ENCODE measurements at places on chromosomes 5 and 9.

DNA sequence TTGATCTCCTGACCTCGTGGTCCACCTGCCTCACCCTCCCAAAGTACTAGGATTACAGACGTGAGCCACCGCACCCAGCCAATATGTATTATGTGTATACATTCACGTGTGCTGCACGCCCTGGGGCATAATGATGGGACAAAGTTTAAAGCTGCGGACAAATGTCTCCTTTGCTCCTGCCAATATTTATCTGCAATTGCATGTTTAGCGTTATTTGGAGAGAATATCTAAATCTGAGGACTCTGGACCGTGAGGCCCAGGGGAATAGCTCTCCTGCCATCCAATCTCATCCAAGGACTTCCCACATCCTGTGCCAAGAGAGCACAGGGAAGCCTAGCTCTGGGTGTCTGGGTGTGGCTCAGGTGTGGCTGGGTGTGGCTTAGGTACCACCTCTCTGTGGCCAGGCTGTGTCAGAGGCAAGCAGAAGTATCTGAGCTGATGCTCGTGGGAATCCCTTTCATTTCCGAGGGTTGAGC is 6.9 kb upstream of the BOD1 start:
- DNase-seq = no peak

- no peak for DNase-seq
These were observed 48.2 kb downstream of the ADAMTS2 start for GRCh38 chr5:179297026-179297425.

DNA sequence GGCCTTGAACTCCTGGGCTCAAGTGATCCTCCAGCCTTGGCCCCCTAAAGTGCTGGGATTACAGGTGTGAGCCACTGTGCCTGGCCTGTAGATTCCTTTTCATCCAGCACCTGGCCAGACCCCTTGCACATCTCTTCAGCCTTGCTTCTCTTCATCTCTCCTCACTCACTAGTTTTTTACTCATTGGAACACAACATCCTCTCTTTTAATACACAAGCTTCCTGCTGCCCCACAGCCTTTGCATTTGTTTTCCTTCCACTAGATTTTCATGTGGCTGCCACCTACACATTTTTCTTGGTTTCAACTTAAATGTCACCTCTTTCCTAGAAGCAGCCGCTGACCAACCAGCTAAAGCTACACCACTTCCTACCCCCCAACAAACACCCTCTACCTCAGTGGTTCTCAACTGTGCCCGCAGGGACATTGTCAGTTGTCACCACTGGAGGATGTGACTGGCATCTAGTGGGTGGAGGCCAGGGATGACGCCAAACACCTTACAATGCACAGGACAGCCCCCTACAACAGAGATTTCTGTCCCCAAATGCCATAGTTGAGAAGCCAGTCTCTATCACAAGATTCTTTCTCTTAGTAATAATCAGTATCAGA is 33.7 kb downstream of the HAVCR1 start:
- no peak for DNase-seq

DNA sequence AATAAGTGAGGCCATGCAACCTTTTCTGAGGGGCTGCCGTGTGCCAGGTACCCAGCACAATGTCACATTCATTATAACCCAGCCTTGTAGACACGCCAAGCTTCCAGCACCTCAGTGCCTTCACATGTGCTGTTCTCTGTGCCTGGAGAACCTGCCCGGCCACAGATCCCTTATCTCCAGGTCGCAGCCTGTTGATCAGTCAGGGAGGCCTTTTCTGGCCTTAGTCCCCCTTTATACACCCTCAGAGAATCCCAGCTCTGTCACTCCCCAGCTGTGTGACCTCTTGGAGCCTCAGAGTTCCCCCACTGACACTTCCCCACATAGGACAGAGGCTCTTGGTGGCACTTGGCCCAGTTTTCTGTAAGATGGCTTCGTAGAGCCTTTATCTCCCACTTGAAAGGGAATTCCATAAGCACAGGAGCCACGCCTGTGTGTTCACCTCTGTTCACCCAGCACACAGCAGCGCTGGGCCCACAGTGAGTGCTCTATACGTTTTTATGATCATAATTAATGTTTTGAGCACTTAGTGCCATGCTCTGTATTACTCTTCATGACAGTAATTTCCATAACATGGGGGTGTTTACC is 38.7 kb downstream of the NEURL1B start:
- DNase-seq = no peak

GRCh38 chr9:98605116-98605515 is 103.6 kb downstream of the GABBR2 start:
- no peak for DNase-seq

GRCh38 chr9:75233011-75233410 is 144.7 kb downstream of the OSTF1 start:
- no peak for DNase-seq

DNA sequence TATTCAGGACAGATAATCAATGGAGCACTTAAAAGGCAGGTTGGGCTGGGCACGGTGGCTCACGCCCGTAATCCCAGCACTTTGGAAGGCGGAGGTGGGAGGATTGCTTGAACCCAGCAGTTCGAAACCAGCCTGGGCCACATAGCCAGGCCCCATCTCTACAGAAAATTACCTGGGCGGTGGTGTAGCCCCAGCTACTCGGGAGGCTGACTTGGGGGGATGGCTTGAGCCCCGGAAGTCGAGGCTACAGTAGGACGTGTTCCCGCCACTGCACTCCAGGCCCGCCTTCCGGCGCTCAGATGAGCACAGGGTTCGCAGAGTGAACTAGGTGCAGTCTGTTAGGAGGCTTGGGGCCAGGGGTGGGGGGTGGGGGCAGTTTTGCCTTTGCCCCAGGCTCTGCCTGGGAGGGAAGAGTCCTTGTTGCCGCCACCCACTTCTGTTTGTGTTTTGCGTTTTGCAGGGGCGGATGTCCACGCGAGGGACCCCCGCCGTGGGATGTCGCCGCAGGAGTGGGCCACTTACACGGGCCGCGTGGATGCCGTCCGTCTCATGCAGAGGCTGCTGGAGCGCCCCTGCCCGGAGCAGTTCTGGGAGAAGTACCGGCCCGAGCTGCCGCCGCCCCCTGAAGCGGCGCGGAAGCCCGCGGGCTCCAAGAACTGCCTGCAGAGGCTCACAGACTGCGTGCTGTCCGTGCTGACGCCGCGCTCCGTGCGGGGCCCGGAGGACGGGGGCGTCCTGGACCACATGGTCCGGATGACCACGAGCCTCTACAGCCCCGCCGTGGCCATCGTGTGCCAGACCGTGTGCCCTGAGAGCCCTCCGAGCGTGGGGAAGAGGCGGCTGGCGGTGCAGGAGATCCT is 85.2 kb downstream of the ANKRD33B start:
- DNase-seq = no peak

DNA sequence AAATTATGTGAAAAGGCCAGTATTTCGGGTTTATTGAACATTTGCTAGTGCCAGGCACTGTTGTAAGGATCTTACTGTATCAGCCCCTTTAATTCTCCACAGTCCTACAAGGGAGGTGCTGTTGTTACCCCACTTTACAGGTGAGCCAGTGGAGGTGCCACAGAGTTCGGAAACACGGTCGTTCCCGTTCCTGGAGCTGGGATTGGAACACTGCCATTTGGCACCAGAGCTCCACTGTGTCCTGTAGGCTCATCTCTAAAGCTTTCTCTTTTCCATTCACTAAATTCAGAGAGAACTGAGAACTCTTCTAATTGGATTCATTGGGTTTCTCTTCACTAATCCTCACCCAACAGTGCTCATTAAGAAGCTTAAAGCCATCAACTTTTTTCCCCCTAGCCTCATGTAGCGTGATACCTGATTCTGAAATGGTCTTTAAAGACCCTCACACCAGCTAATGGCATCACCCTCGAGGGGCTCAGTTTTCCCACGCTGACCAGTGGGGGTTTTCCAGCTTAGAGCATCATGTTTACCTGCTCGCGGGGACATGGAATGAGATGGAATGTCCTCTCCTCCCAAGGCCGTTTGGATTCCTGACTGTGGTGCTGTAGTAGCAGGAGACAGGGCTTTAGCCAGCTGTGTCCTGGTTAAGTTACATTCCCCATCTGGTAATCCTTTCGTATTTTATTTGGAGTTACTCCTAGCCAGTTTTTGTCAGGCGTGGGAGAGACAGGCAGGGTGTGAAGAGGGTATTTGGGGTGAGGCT is 5.8 kb downstream of the ERGIC1 start:
- DNase-seq = no peak

GRCh38 chr5:119055294-119055693 is 15.6 kb upstream of the DMXL1 start:
- peak; percentile 56 for DNase-seq

DNA sequence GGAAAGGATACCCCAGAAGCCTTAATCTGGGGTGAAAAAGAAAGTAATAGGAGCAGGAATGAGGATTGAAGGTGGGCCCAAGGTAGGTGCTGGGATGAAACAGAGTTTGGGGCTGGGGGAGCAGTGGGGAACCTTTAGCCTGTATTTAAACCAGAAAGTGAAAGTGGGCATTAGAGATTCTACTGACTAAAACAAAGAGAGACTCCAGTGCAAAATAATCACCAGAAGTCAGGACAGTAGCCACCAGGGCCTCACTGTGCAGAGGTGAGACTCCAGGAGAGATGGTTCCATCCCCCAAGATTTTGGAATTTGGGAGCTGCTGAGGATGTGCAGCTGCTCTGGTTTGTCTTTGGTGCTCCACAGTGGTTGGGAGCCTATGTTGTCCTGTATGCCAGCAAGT is 13.1 kb downstream of the DNAJB5 start:
- no peak for DNase-seq

GRCh38 chr5:91109634-91110033 is 273.5 kb downstream of the ARRDC3 start:
- DNase-seq = peak; percentile 56

- DNase-seq = no peak
These were observed 116.7 kb upstream of the RETREG1 start for GRCh38 chr5:16733331-16734006.

DNA sequence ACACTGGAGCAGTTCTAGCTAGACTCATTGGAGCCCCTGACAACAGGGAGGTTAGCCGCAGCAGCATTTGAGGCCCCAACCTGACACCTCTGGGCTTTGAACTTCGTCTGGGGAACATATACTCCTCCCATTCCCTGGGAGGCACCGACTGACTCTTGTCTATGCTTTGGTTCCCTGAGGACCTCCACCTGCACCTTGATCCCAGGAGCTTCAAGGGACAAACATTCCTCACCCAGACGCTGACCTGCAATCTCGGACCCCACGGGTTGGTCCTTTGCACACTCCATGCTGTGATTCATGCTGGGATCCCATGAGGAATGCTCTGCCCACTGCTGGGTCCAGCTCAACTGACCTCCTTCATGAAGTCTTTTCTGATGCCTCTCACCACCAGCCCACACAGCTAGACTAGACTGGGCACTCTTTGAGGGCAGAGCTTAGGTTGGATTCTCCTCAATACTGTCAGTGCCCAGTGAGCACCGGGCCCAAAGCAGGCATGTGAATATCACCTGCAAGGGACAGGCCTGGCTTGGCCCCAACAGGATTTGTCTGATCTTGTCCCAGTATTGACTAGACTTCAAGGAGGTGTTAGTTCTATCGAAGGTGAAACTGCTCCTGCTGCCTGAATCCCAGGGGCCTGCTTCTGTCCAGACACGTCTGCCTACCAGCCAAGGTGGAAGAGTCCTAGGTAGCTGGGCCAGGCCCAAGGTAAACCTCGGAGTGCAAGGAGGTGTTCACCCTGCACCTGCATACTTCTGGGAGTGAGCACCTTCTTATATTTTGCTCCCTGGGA is 51.8 kb upstream of the ZBTB43 start:
- no peak for DNase-seq

DNA sequence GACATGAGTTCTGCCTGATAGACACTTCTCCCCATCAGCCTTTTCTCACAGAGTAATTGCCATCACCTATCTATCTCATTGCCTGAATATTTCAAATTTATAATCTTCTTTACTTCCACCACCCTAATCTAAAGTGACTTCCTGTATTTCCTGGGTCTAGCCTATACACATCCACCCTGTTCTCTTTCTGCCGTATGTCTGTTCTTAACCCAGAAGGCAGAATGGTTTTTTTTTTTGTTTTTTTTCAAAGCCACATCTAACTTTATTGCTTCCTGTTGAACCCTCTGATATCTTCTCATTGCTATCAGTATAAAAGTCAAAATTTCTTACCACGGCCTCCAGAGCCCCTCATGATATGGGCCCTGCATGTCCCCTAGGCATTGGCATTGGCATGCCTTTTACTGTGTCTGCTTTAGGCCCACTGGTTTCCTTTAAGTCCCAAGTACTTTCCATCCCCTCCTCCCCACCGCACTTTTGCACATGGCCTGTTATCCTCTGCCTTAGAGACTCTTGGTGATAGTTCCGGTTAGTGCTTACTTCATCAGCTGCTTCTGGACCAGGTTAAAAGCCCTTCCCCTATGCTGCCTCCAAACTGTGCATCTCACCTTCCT is 159.9 kb downstream of the MAN2A1 start:
- DNase-seq = no peak

- no peak for DNase-seq
These were observed 558.6 kb upstream of the SGCD start for GRCh38 chr5:155768332-155768731.

GRCh38 chr9:105693435-105694189 is 729 bp upstream of the TMEM38B start:
- DNase-seq = no peak

DNA sequence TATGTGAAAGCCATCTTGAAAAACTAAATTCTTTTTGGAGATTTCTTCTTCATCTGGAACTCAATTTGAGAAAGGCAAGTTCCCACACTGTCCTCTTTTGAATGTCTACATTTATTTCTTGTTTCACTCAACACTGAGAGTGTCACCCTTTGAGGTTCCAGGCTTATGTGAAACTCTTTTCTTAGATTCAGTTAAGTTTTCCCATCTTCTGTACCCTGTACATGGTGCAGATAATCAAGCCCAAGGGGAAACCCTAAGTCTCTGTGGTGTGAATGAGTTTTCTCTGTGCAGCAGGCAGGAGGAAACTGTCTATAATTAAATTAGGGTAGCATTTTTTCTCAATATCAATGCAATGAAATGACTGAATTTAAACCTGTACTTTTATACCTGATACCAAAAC is 72.3 kb upstream of the PRLR start:
- DNase-seq = no peak

DNA sequence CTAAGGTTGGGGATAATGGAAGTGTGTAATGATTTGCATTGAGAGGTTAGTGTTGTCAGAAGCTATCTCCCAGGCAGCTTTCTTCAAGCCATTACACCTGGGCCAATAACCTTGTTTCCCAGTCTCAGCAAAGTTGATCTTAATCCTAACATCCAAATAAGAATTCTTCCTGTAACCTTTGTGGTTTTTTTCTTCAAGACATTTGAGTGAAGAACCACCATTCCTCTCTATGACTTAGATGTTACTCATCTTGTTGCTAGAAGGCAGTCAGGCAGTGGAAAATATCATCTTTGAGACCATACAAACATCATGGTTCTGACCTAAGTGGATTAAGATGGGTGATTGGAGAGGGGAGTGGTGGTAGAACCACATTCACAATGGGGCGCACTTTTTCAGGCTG is 103.5 kb downstream of the NDUFAF2 start:
- peak; percentile 14 for DNase-seq

- peak; percentile 30 for DNase-seq
These were observed 32.2 kb upstream of the FRMD3 start for GRCh38 chr9:83570359-83570758.

DNA sequence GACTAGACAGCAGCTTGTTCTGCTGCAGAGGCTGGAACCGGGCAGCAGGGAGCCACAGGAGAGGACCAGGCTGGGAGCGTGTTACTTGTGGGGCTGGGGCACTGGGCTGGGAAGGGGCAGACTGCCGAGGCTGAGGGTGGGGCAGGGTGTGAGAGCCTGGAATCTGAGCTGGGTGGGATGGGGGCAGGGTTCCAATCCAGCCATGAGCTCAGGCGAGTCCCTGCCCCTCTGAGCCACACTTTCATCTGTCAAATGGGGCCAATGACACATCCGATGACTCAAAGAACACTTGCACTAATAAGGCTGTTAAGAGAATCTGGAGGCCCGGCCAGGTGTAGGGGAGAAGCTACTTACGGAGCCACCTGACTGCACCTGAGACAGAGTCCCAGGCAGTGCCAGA is 18.7 kb upstream of the WDR38 start:
- DNase-seq = peak; percentile 68

All from cardiac fibroblast (primary cell).